Effector memory CD8-positive, alpha-beta T cell (primary cell): ENCODE measurements at places on chromosomes 2 and 18.

DNA sequence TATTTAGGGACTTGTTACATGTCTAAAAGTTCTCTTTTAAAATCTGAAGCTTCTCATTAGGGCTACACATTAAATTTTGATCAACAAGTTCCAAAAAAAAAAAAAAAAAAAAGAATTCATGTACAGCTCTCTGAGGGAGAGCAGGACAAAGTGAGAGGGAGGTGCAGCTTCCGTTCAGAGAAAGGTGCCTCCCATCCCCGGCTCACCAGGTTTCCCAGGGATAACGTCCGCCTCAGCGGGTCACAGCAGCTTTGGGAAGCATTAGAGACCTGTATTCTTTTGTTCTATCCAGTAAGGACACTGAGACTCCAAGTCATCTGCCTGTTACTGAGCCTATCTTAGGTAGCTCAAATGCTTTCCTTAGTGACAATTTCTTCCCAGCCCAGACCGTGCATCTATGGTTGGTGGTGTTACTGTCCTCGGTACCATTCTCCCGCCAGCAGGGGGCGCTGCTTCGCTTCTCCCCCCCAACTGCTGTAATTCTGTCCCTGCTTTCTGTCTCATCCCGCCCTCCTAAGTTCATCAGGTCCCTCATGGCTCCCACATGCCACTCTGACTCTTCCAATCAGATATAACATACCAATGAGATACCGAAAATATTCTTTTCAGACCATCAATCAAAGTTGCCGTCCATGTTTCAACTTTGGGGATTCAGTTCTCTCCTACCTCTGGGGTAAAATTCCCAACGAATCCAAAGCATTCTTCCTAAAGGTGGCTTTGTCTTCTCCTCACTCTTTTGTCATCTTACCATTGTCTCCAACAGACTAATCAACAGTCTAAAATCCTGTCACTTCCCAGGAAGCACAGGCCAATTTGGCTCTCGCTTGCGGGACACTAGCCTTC, 466.5 kb downstream of the METTL4 start:
- peak; percentile 4 for DNase-seq
- no peaks in the 10 kb centered on the region for H3K36me3 ChIP-seq
- no peaks in the 10 kb centered on the region for H3K27me3 ChIP-seq

DNA sequence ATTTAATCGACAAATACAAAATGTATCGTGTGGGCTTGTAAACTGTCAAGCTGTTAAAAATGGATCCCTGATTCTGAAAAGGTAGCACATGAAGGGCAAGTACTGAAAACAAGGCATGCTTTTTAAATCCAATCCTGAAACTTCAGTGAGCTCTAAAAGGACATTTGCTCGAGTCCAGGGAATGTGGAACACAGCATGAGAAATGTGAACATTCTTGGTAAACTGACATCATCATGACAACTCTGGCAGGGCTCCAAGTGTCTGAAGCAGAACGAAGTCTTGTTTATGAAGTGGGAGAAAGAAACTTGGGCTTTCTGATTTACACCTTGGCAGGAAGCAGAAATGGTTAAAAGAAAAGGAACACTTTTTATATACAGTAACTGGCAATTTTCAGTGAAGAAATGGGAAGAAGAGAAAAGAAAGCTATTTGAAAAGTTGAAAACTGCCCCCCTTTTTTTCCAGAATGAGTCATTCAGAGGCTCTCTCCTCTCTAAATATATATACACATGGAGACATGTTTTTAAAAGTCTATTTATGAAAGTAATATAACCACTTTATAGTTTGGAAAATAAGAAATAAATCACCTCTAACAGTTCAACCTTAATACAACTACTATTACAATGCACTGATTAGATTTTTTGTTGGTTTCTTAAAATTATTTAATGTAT, 120.8 kb downstream of the GAREM1 start:
- peaks cover 2% of the 10 kb centered on the region for H3K36me3 ChIP-seq
- no peaks in the 10 kb centered on the region for H3K4me1 ChIP-seq
- DNase-seq = no peak
- H3K4me3 ChIP-seq = no peak overlapping the region

DNA sequence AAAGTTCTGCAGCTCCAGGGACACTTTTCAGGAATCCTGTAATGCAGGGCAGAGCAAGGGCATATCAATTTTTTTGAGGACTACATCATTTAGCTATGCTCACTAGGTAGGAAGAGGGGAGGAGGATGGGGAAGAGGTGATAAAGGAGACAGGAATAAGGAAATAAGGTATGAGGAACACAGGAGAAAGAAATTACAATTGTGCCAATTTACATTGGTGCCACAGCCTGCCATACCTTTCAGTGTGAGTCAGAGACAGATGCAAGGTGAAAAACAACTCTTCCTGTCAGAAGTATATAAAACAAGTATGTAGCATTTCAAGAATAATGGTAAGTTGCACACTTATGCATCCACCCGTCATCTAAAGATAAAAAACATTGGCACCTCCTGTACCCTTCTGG, 5.4 kb upstream of the MRPS9 start:
- H3K36me3 ChIP-seq = peaks cover 3% of the 10 kb centered on the region
- H3K4me3 ChIP-seq = no peak overlapping the region
- DNase-seq = no peak

DNA sequence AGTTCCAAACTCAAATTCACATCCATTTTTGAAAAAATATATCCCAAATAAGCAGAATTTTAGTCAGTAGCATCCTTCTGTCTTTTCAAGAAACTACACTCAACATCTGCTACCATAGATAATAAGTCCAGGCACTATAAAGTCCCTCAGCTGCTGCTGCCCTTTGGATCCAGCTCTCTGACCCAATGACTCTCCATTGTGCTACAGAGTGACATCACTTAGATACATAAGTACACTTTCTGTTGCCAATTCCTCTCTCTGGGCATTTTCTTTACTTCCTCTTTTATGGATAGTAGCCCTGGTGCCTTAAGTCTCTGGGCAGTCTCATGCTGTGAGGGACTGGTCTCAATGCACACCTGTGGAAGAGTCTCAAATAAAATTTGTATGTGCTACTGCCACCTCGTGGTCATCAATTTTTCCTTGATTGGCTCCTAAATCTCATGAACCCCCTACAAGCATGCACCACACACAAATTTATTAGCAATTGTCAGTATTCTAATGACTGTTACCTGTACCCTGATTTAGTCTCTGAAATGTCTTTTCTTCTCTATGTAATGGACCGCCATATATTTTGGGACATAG, 219.2 kb downstream of the LRP1B start:
- no peaks in the 10 kb centered on the region for H3K4me1 ChIP-seq
- H3K4me3 ChIP-seq = no peak overlapping the region
- H3K27ac ChIP-seq = no peak overlapping the region
- no peaks in the 10 kb centered on the region for H3K36me3 ChIP-seq

DNA sequence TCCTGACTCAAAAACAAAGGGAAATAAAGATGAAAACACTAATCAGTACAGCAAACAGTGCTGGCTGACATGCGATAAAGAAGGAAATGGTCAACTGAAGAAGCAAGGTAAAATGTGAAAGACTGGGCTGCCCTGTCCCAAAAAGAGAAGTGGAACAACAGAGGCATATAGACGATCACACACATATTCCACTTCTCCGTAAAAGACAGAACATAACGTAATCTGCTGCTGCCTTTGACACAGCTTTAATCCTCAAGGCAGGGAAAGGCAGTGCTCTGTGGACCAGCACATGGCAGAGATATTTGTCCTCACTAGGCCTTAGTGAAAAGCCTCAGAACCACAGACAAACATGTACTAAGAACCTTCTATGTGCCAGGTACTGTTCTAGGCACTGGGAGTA, 24.3 kb upstream of the REL start:
- H3K4me3 ChIP-seq = no peak overlapping the region
- no peaks in the 10 kb centered on the region for H3K4me1 ChIP-seq
- no peak for DNase-seq
- peaks cover 9% of the 10 kb centered on the region for H3K27me3 ChIP-seq

GRCh38 chr2:63842149-63843061, 709 bp downstream of the UGP2 start:
- no peak for DNase-seq
- H3K4me1 ChIP-seq = peaks cover 49% of the 10 kb centered on the region
- H3K36me3 ChIP-seq = peaks cover 23% of the 10 kb centered on the region
- H3K4me3 ChIP-seq = peak overlapping the region; percentile 100
- H3K27me3 ChIP-seq = no peaks in the 10 kb centered on the region

DNA sequence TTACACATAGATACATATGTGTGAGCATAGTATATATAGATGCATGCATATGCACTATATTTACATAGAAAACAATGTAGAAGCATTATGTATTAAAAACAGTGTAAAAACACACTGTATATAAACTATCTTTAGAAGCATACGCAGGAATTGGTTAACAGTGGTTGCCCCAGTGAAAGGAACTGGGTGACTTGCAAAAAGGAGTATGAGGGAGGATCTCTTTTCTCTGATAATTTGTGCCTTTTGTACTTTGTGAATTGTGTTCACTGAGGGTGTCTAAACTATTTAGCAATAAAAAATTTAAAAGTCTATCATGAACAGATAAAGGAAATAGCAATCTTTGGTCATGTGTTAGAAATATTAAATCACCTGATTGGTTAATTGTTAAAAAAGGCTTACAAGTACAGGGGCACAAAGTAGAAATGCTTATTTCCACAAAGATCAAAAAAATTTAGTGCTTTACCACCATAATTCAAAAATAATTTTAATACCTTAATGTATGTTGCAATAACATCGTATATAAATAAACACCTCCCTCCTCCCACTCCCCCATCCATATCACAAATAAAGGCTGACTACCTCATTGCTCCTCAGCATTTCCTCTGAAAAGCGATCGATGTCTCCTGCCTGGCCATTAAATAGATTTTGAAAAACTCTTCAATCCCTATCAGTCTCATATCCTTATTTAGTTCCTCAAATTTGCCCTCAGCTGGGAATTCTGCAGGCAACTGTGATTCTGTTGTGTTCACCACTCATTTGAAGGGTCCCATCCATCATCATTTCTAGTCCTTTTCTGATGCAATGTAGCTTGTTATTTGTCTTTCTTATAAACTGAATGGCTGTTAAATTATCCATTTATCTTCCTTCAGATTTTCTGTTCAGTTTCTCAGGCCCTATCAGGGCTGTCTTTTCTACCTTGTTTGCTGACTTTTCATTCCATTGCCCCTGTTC, 257.3 kb downstream of the AGPS start:
- peaks cover 30% of the 10 kb centered on the region for H3K27me3 ChIP-seq
- no peak overlapping the region for H3K4me3 ChIP-seq
- no peaks in the 10 kb centered on the region for H3K36me3 ChIP-seq
- DNase-seq = no peak

DNA sequence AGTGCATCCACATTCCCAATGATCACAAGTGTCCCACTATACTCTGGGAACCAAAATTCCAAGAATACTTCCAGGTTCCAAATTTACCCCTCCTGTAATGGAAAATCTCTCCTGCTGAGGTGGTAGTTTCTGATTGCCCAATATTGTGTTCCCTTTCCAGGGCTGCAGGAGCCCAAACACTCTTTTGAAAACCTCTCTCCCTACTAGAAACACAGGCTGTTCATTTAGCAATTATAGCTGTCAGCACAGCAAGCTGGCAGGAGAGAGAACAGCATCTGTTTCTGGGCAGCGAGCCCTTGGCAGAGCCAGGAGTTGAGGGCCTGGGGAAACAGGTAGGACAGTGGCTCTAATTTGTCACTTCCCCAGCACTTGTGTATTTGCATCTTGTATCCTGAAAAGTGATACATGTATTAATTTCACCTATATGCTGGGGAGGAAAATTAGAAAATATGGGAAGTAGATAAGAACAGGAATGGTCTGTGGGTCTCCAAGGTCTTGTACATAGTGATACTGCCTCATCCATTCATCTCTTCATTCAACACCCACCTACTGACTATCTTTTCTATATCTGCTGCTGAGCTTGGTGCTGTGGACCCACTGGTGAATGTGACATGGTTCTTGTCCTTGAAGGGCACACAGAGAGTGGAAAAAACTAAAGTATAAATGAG, 16.9 kb upstream of the PAIP2B start:
- no peak for DNase-seq
- no peak overlapping the region for H3K4me3 ChIP-seq
- H3K36me3 ChIP-seq = no peaks in the 10 kb centered on the region
- no peaks in the 10 kb centered on the region for H3K4me1 ChIP-seq

GRCh38 chr2:159129269-159129668, 157.2 kb downstream of the WDSUB1 start:
- no peaks in the 10 kb centered on the region for H3K36me3 ChIP-seq
- DNase-seq = no peak
- H3K4me1 ChIP-seq = peaks cover 29% of the 10 kb centered on the region
- H3K27ac ChIP-seq = peak overlapping the region; percentile 5

DNA sequence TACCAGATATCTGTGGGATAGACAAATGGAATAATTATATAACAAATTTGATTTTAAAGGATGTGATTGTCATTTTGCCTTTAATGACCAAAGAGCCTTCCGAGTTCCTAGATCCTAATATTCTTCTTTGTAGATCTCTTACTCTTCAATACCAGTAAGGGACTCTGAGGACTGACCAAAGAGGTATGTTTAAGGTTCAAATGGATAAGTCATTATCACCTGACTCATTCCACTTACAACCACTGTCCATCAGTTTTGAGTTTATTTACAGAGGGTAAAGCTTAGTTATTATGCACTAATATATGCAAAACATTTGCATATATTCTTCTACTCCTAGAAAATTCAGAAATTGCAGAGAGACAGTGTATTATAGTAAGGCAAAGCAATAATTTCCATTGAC, 62.7 kb downstream of the CCDC148 start:
- no peaks in the 10 kb centered on the region for H3K36me3 ChIP-seq
- no peak overlapping the region for H3K27ac ChIP-seq
- DNase-seq = no peak
- H3K27me3 ChIP-seq = peaks cover 27% of the 10 kb centered on the region
- H3K4me1 ChIP-seq = peaks cover 8% of the 10 kb centered on the region

DNA sequence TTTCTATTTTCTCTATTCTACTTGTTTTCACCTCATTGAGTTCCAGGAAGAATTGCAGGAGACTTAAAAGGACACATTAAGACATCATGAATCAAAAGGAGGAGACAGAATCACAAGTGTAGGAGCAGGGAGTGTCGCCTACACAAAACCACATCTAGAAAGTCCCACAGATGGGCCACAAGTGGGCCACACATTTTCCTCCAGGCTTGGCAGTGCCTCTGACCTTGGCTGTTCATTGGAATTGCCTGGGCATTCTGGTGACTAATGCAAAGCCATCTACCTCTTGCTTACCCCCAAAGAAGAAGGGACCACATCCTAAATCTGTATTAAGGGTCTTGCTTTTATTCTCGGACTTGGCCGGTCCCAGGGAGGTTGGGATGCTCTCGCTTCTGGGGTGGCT, 103.6 kb downstream of the KLHL29 start:
- no peaks in the 10 kb centered on the region for H3K4me1 ChIP-seq
- peaks cover 27% of the 10 kb centered on the region for H3K27me3 ChIP-seq
- no peak overlapping the region for H3K27ac ChIP-seq
- H3K36me3 ChIP-seq = no peaks in the 10 kb centered on the region
- H3K4me3 ChIP-seq = no peak overlapping the region
- DNase-seq = no peak
